ENCODE measurements at places on chromosomes 12 and 14.

GRCh38 chr12:75699728-75700496, 188.5 kb upstream of the KRR1 start:
- DNase-seq, result no peak

DNA sequence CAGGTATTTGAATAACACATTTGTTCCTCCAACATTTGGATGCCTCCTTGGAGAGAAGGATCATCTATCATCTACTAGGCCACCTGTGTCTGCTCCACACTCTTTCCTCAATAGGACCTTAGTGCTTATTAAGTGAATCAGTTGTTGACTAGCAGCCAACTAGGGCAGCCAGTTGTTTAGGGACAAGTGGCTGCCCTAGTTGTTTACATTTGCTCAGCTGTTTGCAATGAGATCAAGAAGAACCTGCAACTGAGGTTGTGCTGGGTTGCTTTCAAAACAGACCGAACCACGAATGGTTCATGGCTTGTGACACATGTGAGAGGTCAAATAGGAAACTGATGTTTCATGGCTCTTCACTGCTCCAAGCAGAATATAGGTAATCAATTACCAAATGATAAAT, 53.8 kb downstream of the TMCC3 start:
- DNase-seq, result no peak

GRCh38 chr12:120984351-120984898, 6.1 kb downstream of the HNF1A start:
- no peak for DNase-seq

DNA sequence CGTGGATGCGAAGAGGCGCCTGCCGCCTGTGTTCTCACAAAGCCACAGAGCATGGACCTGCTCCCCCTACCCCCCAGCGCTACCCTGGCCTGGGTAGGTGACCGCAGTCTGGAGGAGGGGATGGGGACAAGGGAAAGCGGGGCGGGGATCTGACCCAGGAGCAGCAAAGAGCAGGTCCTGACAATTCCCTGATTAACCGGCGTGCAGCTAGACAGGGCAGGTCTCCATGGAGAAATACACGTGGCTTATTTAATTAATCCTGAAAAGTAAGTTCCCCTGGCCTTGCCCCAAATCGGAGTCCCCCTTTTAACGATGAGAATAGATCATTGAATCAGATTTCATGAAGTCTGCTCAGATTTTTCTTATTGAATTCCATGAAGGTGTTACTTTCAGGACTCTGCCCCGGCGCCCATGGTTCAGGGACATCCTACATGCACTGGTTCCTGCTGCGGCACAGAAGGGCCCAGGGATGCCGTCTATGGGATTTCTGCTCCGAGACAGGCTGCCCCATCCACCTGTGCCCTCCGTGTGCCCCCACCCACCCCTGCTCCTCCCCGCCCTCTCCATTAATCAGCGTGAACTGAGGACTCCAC, 251.0 kb upstream of the SFSWAP start:
- no peak for DNase-seq

GRCh38 chr12:108305520-108305919, 33.6 kb downstream of the CMKLR1 start:
- no peak for DNase-seq

GRCh38 chr12:108789546-108789945, 58.2 kb upstream of the CORO1C start:
- DNase-seq, result no peak

DNA sequence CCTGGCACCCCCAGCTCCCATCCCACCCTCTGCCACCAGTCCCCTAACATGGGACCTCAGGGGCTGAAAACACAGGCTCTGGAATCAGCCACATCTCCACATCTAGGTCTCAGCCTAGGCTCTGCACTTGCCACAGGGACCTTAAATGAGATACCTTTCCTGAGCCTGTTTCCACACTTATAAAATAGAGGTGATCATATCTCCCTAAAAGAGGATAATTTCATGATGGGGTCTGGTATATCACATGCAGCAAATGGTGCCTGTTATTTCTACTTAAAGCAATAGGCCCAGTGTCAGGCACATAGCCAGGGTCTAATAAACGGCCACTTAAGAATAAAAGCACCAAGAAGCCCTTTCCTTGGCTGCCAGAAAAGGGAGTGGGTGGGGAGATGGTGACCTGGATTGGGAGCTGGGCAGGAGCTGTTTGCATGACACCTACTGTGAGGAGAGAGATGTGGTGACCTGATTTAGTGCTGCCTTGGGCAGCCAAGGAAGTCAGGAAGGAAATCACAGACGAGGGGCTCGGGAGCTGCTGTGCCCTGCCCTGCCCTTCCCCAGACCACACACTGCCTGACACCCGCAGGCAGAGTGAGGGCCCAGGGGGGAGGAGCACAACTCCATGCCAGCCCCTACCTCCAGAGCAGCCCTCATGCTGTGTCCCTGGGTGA, 71.2 kb downstream of the IRF2BPL start:
- no peak for DNase-seq

- DNase-seq, result no peak
Measured at GRCh38 chr12:129551441-129551840, 352.4 kb downstream of the TMEM132D start.

DNA sequence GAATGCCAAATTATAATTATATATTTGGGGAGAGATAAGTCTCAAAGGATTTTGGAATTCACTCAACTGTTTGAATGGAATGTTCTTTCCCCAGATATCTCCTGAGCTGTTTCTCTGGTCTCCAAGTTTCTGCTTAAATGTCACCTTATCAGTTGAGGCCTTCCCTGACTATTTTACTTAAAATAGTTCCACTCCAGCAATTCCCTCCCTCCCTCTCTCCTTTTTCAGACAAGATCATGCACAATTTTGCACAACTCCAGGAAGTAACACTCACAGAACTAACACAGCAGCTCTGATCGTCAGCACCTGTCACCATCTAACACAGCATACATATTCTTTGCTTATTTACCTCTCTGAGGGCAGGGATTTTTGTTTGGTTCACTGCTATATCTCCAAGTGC, 12.5 kb downstream of the BTG1 start:
- DNase-seq, result no peak

Data from neuronal stem cell (in vitro differentiated cells).